Activated naive CD4-positive, alpha-beta T cell treated with anti-CD3 and anti-CD28 coated beads, Interleukin-2, amount 50 U/mL, for 72 hours (primary cell): ENCODE measurements at places on chromosomes 2 and 18.

DNA sequence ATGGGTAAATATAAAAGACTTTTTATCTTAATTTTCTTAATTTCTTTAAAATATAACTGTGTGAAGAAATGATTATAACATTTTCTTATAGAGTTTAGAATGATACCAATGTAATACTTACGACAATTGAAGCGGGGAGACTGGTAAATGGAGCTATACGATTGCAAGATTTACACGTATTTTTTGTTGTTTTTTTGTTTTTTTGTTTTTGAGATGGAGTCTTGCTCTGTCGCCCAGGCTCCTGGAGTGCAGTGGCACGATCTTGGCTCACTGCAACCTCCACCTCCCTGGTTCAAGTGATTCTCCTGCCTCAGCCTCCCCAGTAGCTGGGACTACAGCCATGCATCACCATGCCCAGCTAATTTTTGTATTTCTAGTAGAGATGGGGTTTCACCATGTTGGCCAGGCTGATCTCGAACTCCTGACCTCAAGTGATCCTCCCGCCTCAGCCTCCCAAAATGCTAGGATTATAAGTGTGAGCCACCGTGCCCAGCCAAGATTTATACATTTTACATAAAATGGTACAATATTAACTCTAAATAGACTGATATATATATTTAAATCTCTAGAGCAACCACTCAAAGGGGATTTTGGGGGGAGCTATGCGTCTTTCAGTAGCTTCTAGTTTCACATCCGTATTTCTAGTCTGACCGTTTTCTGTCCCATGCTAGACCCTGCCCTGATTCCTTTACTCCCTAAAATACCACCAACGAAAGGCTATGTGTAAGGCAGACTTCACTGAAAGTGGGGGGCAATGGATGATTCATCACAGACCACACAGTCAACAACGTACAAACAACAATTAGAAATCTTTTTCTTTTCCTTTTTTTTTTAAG, 28.2 kb upstream of the ATG16L1 start:
- no peak for DNase-seq

- no peak for DNase-seq
These were observed 140.2 kb upstream of the BCL2L11 start for GRCh38 chr2:110980339-110981062.

DNA sequence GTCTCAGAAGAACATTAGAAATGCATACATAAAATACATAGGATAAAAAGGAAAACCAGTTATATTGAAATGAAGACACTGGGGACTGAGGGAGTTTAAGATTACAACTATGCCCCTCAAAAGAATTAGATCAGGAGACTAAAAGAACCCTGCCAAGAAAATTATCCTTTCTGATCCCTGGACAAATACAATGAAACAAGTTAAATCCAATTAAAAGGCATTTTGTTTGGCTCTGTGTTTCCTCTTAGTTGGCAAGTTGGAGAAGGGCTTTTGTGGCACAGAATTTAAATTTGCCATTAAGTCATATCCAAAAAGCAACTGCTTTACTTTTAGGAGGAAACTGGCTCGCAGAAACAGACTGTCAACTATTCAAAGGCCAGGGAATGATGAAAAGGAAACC, 99.1 kb upstream of the CD302 start:
- no peak for DNase-seq

DNA sequence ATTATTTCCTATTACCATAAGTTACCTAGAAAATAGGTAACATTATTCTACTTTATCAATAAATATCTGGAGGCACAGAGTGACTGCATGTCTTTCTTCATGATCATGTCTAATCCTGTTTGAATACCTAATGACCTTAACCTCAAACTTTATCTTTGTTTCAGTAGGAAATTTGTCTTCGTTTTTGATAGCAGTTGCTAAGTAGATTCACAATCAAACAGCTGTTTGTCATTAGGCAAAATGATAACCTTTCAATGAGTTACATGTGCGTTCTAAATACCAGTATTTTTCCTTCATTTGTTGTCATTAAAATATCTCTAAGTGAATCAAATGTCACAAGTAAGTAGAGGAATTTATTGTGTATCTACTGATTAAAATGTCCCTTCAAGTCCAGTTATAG, 473.8 kb downstream of the NRXN1 start:
- DNase-seq: no peak

DNA sequence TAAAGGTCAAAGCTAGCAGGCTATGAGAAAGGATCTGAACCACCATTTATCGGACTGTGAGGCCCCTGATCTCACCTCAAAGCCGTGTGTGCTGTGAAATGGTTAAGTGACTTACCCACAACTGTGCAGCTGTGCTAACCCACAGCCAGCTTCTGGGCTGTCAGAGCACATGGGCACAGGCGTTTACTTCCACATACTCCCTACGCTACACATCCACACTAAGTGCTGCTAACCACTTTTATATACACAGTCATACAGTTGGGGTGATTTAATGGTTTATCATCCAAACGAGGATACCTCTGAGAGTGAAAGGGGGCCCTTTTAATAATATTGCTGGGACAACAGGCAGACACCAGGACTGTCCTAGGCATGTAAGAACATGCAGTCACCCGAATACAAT, 37.3 kb downstream of the CYRIA start:
- no peak for DNase-seq

DNA sequence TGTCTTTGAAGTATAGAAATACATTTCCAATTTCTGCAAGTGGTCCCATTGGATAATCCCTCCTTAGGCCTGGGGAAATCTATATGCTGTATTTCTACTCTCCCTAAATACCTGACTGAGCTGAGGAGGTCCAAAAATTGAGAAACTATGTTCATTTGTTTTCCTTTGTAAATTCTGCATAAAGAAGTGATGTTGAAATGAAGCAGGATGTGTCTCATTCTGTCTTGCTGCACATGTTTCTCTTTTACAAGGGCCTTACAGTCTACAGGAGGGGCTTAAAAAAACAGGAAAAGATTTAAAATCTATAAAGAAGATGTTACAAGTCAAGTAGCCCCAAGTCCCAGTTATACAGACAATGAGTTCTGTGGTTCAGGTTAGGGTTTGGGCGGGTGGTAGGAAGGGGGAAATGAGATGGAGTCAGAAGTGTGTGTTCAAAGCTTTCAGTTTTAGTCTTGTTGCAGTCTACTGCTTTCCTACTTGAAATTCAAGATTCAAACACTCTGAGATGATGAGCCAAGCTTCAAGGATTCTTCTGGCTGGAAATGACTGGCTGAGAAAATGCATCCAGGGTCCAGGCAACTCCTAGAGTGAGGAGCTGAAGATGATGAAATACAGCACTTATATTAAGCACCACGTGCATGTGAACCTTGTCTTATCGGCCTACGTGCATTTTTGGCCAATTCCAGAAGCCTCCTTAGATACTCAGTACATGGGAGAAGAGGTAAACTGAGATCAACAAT, 146.3 kb upstream of the CELF4 start:
- no peak for DNase-seq

DNA sequence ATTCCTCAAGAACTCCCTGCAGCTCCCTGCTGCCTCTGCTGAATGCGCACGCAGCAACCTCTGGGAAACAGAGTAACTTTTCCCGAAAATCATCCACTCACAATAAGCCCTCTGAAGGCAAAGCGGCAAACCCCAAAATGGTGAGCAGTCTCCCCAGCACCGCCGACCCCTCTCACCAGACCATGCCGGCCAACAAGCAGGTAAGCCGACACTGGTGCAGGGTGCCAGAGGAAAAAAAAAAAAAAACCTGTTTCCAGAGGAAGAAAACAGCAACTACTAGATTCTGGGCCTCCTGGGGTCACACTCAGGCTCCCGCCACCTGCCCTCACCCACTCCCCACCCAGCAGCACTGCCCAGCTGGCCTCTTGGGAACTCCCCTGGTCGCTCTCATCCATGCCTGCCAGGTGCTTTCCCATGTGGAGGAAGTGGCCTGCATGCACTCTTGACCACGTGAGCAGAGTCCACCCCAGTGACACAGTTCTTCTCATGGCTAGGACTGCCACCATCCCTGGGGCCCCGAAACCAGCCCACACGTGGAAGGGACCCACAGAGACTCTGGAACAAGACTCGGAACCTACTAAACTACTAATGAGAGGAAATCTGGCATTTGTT, 36.9 kb downstream of the KCTD18 start:
- no peak for DNase-seq

GRCh38 chr2:127106457-127106990, 430 bp downstream of the BIN1 start:
- no peak for DNase-seq

DNA sequence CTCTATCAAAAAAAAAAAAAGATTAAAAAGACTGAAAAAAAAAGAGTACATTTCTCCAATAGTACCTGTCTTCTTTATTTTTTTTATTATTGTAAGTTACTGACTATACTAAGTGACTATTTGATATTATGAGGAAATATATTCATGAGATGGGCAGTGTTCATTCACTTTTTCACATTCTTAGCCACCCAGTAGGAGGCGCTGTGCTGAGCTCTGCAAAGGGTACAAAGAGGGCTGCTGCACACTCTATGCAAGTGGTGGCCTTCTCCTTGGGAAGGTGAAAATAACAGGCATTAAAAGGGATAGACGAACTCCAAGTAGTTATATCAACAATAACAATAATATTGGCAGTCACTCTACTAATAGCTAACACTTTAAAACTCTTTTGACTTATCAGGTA, 1034.9 kb upstream of the FANCL start:
- DNase-seq: peak; percentile 3

DNA sequence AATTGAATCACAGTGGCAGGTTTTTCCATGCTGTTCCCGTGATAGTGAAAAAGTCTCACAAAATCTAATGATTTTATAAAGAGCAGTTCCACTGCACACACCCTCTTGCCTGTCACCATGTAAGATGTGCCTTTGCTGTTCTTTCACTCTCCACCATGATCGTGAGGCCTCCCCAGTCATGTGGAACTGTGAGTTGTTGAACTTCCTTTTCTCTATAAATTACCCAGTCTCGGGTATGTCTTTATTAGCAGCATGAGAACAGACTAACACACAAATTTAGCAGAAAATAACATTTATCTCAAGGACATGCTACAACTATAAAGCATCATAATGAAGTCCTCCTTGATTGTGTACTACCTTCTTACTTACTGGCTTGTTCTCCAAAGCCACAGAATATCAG, 1526.0 kb downstream of the LRP1B start:
- DNase-seq: no peak

DNA sequence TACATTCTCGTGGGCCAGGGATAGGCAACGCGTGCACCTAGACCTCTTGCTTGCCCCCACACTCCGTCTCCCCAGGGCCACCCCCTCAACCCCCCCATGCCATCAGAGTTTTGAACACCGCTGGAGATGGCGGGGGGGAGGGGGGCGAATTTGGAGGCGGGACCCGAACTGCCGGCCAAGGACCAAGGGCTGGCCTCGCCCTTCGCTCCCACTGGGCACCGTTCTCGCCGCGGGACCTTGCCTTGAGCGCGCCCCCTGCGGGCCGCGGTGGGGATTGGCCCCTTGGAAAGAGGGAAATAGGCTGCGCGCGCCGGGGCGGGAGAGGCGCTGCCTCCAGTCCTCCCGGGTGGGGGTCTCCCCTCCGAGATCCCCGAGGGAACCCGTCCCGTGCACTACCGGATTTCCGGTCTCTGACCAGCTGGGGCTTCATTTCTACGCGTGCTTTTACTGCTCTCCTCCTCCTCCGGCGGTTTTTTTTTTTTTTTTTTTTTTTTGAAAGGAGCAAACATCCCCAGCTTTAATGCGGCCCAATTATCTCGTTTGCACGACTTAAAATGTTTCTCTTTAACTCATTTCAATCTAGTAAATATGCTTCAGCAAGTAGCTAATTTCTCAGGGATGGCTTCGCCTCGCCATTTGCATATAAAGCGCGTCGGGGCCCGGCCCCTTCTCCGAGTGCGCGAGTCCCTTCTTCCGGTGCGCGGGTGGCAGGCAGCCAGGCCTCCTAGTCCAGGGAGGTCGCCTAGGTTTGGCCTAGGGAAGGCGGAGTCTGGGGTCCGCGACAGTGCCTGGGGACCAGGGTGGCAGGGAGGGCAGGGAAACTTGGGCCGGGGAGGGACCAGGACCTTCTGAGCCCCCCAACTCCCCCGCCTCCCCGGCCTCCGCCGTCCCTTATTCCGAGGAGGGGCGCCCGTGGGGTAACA, 10.0 kb upstream of the GBX2 start:
- DNase-seq: no peak

GRCh38 chr2:96815326-96816126, 542 bp upstream of the CNNM3 start:
- peak; percentile 30 for DNase-seq

DNA sequence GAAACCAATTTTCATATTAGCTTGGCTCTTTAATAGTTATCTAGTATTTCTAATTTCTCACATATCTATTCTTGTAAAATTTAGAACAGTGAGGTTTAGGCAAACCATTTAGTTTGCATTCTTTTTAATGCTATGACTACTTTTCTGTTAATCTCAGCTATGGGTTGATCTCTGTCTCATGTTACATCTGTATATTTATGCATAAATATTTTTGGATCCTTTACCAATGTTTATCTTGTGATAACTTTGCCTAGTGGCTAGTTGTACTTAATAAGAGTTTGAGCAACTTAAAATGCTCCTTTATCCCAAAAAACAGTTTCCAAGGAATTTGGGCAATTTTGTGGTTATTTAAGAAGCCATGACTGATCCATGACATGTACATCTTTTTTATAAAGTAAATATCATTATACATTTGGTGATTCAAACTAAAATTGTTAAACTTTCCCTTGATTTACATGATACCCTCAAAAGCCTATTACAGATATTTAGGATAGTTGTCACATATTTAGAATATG, 86.3 kb downstream of the R3HDM1 start:
- DNase-seq: no peak

DNA sequence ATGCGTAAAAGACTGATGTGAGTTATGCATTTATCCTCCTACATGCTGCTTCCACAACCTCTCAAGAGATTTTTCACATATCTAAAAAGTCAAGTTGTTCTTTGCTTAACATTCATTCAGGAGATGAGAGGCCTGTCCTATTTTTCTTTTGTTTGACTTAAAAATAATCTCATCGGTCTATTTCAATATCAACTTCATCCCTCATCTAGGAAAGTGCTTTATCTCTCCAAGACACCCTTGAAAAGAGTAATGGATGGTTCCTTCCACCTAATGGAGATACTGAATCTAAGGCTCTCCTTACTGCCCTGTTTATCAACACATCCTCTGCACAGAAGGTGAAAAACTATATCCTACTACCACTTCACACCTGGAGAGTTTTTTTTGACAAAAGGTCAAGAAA, 2.4 kb downstream of the NFE2L2 start:
- no peak for DNase-seq

- DNase-seq: no peak
These were observed 215.6 kb upstream of the NABP1 start for GRCh38 chr2:191462370-191462769.

- DNase-seq: no peak
These were observed 135.5 kb upstream of the MC4R start for GRCh38 chr18:60508108-60508507.
